ENCODE measurements at places on chromosomes 5 and 9. TPM values are rescaled to one million over a fixed set of nuclear protein-coding genes. Genes with fewer than 3 reads are reported as not detected.

DNA sequence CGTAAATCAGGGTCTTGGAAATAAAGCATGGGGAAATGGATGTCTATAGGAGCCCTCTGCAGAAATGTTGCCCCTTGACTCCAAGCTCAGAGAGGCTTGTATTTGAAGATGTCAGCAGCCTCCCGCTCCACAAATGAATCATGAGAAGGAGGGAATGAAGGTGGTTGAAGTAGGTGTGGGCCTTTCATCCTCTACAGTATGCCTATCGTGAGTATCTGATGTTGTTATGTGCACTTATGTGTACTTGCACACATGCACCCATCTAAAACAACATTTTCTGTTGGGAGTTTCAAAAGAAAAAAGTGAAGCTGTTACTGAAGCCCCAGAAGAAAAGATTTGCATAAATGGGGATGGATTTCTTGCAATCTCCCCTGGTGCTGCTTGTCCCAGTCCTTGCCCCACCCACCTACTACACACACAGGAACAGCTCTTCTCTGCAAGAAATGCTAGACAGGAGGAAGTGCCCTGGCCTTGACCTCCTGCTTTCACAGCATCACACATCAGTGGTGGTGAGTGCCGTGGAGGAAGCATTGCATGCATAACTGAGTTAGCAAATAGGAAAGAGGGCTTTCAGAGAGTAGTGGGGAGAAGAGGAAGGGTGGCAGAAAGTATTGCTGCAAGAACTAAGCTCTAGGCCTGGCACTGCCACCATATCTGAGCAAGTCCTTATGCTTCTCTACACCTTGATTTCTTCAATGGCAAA lies 156.1 kb downstream of the SNX18 start:
- peak; percentile 50 for DNase-seq

- DNase-seq, result no peak
These were observed 80.2 kb downstream of the FAM174A start for GRCh38 chr5:100615362-100615761.

DNA sequence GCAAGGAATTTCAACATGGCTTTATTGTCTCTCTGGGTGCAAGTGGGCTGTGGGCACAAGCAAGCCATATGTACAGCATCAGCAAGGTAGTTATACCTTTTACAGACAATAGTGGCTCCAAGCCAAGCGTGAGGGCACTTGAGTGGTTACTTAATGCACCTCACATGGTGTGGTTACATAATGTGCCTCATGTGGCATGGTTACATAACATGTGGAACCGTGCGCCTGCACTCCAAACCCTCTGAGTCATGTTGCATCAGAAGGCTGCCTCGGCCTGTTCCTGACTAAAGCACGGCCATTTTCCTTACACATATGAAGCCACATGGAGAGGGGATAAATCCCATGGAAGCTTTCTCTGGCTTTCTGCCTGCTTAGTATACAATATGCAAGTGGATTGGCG lies 150.9 kb downstream of the OSTF1 start:
- no peak for DNase-seq

DNA sequence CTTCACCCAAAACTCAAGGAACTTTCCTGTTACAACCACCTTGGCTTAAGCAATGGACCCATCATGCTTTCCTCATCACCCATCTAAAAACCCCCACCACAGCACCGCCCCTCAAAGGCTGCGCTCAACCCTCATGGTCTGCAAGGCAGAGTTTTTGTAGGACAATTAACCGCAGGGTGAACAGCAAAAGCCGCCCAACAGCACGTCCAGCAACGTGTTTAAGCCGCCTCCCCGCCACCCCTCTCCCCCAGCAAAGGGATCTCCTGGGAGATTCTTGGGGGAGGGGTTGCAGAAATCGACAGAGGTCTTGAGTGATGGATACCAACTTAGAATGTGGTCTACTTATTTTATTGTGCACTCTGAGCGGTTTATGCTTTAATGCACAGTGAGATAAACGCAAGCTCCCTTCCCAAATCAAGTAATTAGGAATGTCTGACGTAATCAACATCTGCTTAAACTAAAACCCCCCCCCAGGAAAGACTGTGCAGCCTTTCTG lies 1.9 kb downstream of the ROR2 start:
- no peak for DNase-seq

- DNase-seq, result no peak
These were observed 139.3 kb upstream of the PLCXD3 start for GRCh38 chr5:41649659-41650058.

GRCh38 chr9:16879416-16879815 lies 8.9 kb upstream of the BNC2 start:
- DNase-seq, result no peak

DNA sequence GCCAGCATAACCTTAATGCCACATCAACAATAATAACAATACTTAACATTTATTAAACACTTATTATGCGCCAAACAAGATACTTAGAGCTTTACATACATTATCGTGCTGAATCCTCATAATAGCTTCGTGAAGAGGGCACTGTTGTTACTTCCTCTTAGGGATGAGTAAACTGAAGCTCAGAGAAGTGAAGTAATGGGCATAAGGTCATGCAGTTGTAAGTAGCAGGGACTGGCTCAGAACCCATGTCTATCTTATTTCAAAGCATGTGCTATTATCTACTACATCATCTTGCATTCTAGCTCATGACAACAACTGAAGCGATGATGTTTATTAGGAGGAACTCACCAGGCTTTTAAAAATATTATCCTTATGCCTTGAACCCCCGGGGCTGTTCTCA lies 34.9 kb upstream of the PPP3R2 start:
- DNase-seq, result no peak

DNA sequence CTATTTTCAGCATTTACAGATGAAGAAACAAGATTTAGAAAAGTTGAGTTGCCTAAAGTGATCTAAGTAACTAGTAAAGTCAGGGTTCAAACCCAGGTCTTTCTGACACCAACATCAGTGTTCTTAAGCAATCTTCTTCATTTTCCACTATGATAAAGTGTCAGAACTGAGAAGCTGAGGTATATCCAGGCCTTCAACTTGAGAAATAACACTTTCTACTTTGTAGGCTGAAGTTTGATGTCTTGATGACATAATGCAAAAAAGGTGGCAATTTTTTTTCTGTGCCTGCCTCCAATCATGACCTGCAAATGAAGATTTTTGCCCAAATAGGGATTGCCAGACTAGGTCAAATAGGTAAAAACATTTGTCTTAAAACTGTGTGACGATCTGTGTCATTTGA lies 81.3 kb downstream of the NR3C1 start:
- no peak for DNase-seq

GRCh38 chr9:91897201-91897600 lies 52.8 kb downstream of the ROR2 start:
- DNase-seq, result no peak

Gene PAEP
- not detected for total RNA-seq

Gene SPATA31A5
- not detected for total RNA-seq

Gene SLC36A2
- 0.29 TPM for total RNA-seq

Gene DMRT3
- not detected for total RNA-seq

Gene SLCO6A1
- total RNA-seq, result not detected

Gene UBE2R2
- 33.5 TPM for total RNA-seq

Gene CCDC180
- 1.6 TPM for total RNA-seq

All from left cardiac atrium (tissue), 4 donors.